ENCODE measurements at places on chromosomes 7 and 10.

DNA sequence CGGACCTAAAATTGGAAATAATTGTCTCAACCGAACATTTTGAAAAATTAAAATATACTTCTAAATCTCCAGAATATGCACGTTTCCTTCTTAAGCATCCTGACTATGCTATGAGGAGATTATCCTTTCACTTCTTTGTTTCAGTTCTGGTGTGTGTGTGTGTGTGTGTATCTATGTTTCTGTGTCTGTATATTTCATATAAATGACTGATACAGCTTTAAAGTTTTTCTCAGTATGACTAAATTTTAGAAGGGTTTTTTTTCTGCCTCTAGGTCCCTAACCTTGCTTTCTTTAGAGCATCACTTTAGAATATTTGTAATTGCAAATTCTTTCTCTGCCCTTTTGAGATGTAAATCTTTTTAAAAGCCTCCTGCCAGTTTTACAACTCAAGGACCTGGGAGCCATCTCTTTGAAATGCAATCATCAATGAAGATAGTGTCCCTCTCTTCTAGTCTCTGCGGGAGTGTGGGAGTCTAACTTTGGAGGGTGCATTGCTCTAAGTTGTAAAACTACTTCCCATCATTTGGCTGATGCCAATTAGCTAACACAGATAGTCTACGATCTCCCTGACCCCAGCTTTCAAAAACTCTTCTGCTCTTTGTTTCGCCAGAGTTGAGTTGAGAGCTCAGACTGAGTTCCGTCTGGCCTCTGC lies 782.0 kb upstream of the ZWINT start:
- no peak for DNase-seq

GRCh38 chr7:129750091-129750490 lies 138.6 kb downstream of the NRF1 start:
- DNase-seq: no peak

DNA sequence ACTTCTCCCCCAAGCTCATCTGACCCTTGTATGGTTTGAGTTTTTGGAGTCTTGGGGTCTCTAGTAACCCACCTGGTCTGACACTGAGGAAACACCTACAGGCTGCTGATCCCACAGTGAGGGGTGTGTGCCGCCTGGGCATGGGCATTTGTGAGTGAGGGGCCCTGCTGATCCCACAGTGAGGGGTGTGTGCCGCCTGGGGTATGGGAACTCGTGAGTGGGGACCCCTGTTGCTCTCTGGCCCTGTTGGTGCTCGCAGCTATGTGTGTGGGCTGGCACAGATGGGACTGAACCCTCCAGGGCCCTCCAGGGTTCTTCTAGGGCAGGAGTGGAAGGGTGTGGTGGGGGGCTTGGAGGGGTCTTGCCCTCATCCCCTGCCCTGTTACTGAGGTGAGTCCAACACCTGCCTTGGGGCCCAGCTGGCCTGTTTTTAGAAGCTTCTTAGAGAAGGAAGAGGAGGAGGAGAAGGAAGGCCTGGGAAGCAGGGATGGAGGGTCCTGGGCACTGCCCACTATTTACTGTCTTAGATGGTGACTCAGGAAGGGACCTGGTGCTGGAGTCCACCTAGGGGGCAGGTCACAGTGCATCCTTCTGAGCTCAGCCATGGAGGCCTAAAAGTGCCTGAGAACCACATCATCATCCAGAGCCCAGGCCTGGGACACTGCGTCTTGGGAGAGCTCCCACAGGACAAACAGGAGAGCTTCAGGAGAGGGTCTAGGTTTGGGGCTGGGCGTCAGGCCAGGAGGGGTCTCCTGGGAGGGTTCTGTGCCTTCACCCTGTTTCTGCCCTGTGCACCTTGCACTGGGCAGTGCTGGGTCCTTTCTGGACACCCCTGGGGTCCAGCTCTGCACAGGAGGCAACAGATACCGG lies 36.2 kb upstream of the ZNF716 start:
- DNase-seq: no peak

- no peak for DNase-seq
These were observed 1.8 kb downstream of the STMP1 start for GRCh38 chr7:135664046-135664589.

DNA sequence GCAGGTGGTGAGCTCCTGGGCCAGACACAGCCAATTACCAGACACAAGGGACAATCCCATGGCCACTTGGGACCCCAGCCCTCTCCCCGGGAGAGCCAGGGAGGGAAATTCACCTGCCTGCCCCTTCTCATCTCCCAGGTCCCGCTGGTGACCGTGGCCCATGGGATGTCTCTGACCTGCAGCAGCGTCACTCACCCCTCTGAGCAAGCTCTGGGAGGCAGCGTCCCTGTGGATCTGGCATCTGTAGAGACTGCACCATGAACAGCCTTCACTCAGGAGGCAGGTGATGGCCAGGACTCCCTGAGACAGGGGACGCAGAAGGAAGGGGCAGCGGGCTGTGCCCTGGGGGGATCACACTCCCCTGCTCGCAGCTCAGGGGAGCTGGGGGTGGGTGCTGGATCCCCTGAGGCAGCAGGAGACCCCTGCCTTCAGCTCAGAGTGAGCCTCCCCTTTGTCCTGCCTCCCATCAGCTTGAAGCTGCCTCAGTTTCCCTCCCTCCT lies 90.8 kb downstream of the FOXL3 start:
- no peak for DNase-seq

GRCh38 chr7:43612599-43613589 lies 30.0 kb downstream of the STK17A start:
- DNase-seq: no peak

GRCh38 chr10:66931949-66932343 lies 6.1 kb downstream of the LRRTM3 start:
- DNase-seq: no peak

- DNase-seq: no peak
These were observed 245.6 kb downstream of the MAD1L1 start for GRCh38 chr7:1987084-1987535.

- no peak for DNase-seq
These were observed 58.0 kb downstream of the GNAT3 start for GRCh38 chr7:80453699-80454340.

DNA sequence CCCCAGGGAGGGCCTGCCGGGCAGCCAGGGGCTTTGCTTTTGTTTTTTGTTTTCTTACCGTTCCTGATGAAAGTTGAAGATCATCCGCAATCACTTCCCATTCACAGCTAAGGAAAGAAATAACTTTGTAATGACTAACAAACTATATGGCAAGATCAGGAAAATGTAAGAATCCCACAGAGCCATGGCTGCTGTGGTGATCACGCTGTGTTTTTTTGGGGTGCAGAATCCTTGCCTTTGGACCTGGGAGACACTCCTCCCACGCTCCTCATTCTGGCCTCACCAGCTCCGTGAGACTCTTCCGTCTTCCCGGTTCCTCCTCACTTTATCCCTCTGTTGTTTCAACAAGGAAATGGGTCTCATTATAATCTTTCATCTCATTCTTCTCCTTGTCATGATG lies 443.0 kb upstream of the MGMT start:
- no peak for DNase-seq

DNA sequence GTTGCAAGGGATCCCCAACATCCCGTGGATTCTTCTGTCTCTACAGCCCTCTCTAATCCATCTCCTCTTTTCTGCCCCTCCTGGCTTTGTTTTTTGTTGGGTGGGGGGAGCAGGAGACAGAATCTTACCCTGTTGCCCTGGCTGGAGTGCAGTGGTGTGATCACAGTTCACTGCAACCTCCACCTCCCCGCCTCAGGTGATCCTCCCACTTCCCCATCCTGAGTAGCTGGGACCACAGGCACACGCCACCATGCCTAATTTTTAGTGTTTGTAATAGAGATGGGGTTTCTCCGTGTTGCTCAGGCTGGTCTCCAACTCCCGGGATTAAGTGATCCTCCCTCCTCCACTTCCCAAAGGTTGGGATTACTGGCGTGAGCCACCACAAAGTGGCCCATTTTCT lies 121.8 kb downstream of the MYL10 start:
- no peak for DNase-seq

GRCh38 chr7:81776161-81776560 lies 6.3 kb upstream of the HGF start:
- DNase-seq: no peak

- DNase-seq: no peak
These were observed 412 bp downstream of the PIP4K2A start for GRCh38 chr10:22713853-22714478.

DNA sequence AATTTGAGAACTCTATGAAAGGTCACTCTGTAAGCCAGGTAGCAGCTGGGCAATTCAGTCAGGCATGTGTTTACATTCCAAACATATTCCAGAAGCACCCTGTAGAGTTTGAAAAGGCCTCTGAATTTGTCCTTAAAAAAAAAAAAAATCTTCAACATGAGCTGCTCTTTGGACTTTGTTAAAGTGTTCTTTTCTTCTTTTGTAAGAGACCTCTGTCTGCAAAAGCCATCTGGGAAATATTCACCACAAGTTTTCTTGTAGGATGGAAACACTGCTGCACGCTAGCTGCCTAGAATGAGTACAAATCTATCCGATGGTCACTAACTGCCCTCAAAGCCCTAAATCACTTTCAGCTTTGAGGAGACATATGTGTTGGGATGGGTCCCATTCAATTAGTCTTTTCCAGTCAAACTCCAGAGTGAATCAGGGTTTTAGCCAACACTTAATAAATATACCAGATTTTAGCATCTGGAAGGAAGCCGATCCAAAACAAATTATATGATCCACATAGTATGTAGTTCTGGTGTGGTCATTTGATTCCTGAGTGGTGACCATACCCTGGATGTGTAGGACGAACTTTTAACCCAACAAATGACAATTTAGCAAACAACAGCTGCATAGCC lies 85.9 kb downstream of the CD36 start:
- DNase-seq: no peak

DNA sequence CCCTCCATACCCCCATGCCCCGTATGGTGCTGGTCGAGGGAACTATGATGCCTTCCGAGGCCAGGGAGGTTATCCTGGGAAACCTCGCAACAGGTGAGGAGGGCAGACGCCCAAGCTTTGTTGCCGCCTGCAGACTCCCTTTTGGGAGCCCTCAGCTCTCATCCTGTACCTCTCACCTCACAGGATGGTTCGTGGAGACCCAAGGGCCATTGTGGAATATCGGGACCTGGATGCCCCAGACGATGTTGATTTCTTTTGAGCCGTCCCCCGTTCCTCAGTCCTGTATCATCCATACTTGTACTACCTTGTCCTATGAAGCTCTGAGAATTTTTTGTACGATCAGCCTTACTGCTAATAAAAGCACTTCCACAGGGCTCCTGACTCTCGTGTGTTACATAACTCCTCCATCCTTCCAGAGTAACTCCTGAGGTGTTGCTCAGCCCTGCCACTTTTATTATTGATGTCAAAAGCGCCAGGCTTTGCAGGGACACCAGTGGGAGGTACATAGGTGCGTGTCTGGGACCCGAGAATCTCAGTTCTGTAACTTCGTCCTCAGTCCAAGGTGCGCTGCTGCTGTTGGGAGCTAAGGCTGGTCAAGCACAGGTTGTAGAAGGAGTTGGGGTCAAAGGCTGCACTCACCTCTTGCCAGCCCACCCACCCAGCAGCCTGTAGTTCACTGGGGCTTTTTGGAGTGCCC lies 1.1 kb downstream of the UFSP1 start:
- DNase-seq: no peak

DNA sequence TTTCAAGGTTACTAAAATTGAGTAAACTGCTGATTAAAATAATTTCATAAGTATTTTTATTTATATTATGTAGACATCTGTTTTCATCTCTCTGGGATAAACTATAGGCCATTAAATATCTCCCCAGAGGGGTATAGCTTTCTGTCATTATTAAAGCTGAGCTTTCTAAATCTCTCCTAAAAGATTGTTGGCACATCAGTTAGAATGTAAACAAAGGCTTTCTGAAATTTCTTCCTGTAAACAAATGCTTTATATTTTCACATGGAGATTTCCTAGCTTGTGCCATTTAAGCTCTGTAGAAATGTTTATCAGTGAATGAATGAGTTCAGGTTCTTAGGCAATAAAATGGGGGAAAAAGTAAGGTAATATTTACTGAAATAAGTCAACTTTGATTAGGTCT lies 35.7 kb downstream of the PPP1R9A start:
- DNase-seq: no peak

DNA sequence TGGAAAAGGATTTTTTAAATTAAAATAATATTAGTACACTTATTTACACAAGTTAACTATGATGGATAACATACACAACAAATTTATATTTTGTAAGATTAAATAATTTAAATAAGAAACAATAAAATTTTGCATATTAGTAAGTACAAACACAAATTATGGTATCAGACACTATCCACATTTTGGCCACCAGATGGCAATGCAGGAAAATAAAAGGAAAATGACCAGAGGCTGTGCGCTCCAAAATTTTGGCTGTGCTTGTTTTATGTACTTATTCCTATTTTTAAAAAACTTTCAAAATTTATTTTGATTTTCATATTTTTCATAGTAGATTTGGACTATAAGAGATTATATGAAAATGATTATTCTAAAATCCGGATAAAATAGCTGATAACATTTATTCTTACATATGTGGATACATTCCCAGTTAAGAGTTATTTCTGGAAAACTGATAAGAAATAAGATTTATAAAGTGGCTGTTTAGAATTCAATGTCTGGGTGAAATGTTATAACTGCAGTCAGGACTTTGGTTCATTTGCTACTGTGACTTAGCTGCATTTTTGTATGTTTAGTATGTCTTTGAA lies 274.7 kb upstream of the HGF start:
- no peak for DNase-seq

- no peak for DNase-seq
These were observed 27.1 kb downstream of the PCGF5 start for GRCh38 chr10:91247360-91248111.

- DNase-seq: no peak
These were observed 133.6 kb upstream of the NPVF start for GRCh38 chr7:25361863-25362262.

DNA sequence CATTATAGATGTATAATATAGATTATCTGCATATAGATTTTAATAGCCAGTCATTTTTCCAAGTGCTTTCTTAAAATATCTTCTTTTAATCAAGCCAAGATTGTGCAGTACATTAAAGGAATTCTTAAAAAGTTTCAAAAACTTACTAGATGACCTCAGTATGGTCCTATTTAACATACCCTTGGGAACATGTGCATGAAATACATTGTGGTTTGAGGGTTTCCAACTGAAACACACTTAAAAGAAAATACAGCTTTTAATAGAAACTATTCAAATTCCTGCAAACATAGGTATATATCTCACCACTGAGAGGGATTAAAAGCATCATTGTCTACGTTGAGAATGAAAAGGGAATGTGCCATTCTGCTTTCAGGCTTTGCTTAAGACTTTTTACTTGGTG lies 364.9 kb downstream of the SUGCT start:
- DNase-seq: no peak

DNA sequence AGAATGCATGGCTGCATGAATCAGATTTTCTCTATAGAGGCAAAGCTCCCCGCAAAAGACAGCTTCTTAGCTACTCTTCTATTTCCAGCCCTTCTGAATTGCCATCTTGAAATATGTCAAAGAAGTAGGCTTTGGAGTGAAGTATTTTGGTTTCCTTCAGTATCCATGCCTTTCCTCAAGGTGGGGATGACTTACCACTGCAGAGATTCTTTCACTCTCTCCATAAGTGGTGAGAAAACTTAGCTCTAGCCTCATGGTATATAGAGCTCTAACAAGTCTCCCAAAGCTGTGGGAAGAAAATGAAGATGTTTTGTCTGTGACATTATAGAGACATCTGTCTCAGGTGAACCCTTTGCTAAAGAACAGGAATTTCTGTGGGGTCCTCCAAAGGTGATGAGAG lies 89.6 kb upstream of the ITGB1 start:
- DNase-seq: no peak

GRCh38 chr7:140222814-140223213 lies 46.0 kb upstream of the KDM7A start:
- no peak for DNase-seq

Data from activated T-helper 2 cell treated with anti-CD3 and anti-CD28 coated beads, Interferon-gamma antibody, Interleukin-2, Interleukin-4, amounts not matched to agents 10 μg/mL and 5 μg/mL and 100 μg/mL, durations not matched to agents 14 hours and 24 hours and 36 hours (primary cell).